Daoy (cell line): ENCODE measurements at places on chromosomes 5 and 9. TPM values are rescaled to one million over a fixed set of nuclear protein-coding genes. Genes with fewer than 3 reads are reported as not detected.
A peak's percentile ranks its signal among the peaks of the same experiment; 100 is the strongest.

GRCh38 chr9:115130176-115130575, 12.2 kb upstream of the TNC start:
- no peak for DNase-seq

DNA sequence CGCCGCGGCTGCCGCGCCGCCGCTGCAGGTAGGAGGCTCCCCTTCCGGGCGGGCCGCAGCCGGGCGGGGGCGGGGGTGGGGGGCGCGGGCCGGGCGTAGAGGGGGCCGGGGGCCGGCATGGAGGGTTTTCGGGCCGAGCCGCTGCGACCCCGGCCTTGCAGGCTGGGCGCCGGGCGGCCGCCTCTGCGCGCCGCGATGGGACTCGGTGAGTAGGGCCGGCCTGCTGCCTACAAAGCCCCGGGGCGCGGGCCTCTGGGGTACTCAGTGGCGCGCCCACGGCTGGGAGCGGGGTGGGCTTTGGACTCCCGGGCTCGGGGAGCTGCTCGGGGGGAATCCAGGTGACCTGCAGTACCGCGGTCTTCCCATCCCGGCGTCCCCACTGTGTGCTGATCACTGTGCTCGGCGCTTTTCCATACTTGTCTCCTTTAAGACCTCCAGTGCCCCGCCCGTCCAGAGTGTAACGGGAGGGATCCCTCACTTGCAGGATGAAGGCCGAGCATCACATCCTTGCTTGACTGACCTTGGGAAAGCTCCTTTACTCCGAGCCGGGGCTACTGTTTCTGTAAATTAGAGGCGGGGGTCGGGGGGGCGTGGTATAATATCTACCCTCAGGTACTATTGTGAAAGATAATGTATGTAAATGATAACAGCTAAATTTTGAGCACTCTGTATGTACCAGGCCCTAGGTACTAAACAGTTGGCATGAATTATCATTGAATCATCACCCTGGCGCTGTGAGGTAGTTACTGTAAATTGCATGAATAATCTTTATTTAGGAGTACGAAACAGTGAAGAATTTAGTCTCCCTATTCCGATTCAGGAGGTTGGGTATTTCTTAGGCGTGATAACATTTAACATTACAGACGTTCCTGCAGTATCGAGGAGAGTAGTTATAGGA, 672 bp downstream of the MSANTD3 start:
- peak; percentile 86 for DNase-seq

DNA sequence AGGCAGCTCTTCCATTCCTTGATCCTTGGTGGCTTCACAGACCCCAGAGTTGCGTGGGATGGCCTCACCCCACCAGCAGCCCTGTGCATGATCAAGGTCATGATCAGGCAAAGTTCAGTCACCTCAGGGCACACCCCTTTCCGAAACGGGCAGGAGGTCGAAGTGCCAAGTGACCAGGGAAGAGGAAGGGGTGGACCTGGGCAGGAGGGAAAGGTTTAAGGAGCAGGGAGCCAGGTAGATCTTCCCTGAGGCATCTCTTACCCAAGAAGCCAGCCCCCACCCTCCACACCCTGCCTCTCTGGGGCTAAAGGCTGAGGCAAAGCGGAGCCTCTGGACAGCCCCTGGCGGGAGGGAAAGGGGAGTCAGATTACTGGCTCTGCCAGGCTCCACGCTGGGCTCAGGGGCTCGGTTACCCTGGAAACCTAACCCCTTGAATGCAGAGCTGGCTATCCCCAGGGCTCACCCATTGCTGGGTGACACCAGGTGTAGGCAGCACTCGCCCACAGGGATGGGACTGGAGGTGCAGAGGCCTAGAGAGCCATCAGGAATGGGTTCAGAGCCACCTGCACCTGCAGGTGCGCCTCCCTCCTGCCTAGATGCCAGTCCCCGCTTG, 3.6 kb downstream of the MGAT4B start:
- no peak for DNase-seq

- no peak for DNase-seq
These were observed 29.9 kb upstream of the UNC5A start for GRCh38 chr5:176780176-176781053.

DNA sequence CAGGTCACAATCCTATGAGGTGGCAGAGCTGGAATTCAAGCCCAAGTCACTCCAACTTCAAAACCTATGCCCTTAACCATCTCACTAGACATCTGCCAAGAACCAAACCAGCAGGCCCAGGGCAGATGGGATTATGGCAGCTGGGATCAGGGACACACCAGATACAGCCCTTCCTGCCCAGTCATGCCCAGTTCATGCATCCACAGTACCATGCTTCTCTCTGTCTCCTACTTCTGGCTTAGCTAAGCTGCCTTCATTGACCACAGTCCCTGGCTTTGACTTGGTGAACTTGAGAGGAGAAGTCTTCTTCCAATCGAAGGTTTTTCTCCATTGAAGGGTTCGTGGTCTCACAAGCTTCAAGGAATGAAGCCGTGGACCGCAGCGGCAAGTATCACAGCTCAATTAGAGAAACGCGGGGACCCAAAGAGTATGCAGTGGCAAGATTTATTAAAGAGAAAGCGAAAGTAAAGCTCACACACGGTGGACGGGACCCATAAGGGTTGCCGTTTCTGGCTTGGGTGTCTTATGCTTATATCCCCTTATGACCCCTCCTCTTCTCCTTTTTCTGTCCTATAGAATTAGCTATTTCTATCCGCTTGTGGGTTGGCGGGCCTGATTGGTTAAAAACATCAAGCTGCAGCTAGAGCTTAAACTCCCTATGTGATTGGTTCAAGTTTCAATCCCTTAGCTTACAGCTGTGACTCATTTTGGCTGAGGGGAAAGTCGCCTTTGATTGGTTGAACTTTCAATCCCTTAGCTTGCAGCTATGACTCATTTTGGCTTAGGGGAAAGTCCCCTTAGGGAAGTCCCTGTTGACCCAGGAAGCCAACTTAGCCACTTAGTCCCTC, 101.2 kb downstream of the TRIM36 start:
- DNase-seq: peak; percentile 62

- no peak for DNase-seq
These were observed 210.3 kb downstream of the CDK5RAP2 start for GRCh38 chr9:120369608-120370220.

DNA sequence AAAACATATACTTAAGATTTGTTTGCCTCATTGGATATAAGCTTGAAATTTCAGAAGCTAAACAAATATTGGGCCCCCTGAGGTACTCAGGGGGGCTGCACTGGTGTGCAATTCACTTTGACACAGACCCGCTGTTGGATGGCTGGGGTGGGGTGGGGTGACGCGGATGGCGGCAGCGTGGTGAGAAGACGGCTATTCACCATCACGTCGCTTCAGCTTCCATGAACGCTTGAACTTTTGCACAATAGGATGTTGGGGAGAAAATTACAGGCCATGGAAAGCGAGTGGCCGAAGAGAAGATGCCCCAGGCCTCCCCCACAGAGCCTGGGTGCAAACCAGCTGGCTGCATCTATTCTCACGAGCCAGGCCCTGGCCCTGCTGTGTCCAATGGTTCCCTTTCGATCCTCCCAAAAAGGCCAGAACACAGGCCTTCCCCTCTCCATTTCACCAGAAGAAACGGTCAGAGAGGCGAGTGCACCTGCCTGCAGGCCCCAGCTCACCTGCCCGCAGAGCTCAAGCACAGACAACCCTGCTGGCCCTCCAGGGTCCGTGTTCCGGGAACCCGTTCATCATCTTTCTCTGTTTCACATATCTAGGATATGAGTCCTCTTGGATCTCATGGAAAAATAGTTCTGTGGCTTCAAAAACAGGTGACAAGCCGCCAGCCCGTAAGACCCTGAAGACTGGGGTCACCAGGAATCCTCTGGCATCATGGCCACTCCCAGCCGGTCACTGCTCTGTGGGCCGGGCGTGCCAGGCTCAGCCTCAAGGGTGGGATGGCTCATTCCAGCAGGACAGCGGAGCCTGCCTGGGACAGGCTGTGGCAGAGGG, 46.8 kb upstream of the SARDH start:
- no peak for DNase-seq

GRCh38 chr5:61167382-61167781, 5.1 kb upstream of the SMIM15 start:
- peak; percentile 52 for DNase-seq

DNA sequence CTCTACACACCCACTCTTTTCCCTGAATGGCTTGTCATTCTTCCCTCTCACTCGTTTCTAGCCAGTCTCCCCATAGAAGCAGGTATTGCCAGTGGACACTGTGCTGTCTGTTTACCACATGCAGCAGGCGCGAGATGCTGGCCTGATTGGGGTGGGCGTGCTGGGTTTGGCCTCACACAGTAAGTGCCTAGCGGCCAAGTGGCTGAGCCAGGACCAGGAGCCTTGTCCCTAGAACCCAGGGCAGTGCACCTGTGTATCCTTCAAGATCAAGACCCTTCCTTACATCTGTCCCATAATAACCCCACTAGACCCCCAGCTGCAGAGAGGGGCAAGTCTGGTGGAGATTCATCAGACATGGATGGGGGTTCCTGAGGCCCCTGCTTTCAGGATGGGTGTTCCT, 112.8 kb upstream of the IRX4 start:
- DNase-seq: no peak

SLC31A2 gene
- 6.9 and 8.3 TPM in 2 replicates for total RNA-seq

IL5 gene
- total RNA-seq: not detected in 2 replicates

TMC1 gene
- not detected in 2 replicates for total RNA-seq

LCN9 gene
- not detected in 2 replicates for total RNA-seq

FAM221B gene
- not detected in 2 replicates for total RNA-seq

FUT7 gene
- total RNA-seq: not detected in 2 replicates

GLDC gene
- 4.6 and 16.3 TPM in 2 replicates for total RNA-seq

C9 gene
- not detected in 2 replicates for total RNA-seq

GARIN3 gene
- not detected in 2 replicates for total RNA-seq

SERF1A gene
- total RNA-seq: 10.2 and 13.2 TPM in 2 replicates
